ENCODE measurements at places on chromosomes 1 and 21. TPM values are rescaled to one million over a fixed set of nuclear protein-coding genes. Genes with fewer than 3 reads are reported as not detected.

DNA sequence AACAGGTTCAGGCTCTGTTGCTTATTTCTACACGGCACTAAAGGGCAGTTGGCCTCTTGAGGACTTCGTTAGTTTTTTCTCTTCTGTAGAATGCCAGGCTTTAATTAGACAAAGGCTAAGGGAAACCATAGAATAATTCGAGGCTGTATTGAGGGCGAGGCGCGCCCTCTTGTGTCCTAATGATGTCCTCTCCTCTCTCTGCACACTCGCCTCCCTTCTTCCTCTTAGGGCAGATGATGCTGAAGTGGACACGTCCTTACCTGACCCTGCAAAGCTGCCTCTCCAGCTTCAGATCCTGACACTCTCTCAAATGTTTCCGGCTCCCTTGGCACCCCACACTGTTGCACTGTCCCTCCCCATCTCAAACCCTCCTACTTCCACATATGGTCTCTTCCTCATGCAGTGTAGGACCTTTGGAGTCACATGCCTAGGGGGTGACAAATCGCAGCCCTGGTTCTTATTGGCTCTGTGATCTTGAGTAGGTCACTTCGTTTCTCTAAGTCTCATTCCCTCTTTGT, 1.9 kb upstream of the ZSCAN20 start:
- peak; percentile 53 for DNase-seq

DNA sequence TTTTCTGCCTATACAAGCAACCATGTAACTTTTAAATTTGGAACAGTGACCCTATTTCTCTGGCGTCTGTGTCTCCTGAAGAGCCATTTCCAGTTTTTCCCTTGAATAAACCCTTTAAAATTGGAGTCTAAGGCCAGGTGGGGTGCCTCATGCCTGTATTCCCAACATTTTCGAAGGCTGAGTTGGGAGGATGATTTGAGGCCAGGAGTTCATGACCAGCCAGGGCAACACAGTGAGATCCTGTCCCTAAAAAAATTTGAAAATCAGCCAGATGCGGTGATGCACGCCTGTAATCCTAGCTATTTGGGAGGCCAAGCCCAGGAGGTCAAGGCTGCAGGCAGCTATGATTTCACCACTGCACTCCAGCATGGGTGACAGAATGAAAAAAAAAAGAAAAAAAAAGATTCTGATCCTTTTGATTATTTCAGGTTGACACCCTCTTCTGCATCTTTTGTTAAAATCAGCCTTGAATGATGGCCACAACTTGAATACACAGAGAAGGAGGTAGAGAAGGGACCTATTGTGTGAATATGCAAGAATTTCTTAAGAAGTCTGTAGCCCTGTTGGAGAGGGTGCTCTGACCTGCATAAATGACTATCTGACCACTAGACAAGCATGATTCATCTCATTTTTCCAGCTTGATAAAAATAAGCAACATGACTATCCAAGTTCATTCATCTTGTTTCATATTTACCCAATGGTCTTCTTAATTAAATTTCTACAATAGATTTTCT, 40.2 kb upstream of the PARP1 start:
- no peak for DNase-seq

Gene LENEP
- polyA plus RNA-seq, result not detected

DNA sequence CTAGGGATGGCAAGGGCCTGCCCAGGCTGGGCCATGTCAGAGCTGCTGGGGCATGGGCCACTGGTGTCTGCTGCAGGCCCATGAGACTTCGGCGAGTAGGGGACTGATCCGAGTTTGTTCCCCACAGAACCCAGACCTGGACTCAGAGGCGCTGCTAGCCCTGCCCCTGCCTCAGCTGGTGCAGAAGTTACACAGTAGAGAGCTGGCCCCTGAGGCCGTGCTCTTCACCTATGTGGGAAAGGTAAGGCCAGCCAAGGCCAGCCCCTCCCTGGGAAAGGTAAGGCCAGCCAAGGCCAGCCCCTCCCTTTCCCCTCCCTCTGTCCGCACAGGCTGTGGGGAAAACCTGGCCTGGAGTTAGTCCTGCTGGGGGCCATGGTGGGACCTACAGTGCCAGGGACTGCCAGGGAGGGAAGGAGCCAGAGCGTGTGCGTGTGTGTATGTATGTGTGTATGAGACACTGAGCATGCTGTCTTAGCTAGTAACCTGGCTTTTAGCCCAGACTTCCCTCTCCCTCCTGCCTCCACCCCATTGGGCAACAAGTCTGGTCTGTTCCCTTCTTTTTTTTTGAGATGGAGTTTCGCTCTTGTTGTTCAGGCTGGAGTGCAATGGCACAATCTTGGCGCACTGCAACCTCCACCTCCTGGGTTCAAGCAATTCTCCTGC, 8.0 kb downstream of the FAAH start:
- no peak for DNase-seq

Gene KRTAP12-2
- polyA plus RNA-seq, result not detected

Gene PTPRC
- 1,177 TPM for polyA plus RNA-seq

GRCh38 chr1:159436469-159436868, 3.1 kb upstream of the OR10J1 start:
- no peak for DNase-seq

Gene NUDT4B
- polyA plus RNA-seq, result 3.7 TPM

Gene TSPEAR
- not detected for polyA plus RNA-seq

Gene FMOD
- not detected for polyA plus RNA-seq

Gene PTGS2
- polyA plus RNA-seq, result not detected

DNA sequence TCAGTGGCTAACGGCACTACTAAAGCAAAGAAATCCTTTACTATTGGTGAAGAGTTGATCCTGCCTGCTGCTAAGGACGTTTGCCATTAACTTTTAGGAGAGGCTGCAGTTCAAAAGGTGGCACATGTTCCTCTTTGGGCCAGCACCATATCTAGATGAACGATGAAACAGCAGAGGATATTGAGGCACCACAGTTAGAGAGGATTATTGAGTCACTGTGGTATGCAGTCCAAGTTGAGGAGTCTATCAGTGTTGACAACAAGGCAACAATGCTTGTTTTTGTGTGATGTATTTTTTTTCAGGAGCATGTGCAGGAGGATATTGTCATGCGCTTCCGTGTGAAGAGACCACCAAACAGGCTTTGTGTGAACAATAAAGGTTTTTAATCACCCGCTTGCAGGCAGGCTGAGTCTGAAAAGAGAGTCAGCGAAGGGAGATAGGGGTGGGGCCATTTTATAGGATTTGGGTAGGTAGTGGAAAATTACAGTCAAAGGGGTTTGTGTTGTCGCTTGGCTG, 80.9 kb downstream of the UCHL5 start:
- DNase-seq, result no peak

Gene ZNF362
- polyA plus RNA-seq, result 30.0 TPM

DNA sequence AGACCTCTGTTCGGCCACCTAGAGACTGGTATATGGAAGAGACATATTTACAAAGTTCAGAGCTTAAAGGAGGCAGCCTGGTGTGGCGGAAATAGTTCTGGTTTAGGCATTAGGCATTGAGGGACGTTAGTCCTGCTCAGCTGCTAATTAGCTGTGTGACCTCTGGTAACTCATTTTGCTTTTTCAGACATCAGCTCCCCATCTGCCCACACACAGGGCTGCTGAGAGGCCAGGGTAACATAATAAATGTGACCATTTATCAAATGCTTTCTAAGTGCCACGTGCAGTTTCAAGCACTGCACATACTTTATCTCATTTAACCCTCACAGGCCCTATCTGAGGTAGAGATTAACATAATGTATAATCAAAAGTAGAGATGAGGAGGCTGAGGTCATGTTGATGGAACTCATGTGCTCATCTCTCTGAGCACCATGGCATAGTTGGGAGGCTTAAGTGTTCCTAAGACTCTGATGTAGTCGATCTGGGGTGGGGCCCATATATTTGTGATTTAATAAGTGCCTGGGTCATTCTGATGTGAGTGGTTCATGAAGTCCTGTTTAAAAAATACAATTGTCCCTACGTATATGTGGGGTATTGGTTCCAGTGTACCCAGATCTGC, 267.2 kb upstream of the PLXNA2 start:
- DNase-seq, result no peak

Gene SYCP1
- polyA plus RNA-seq, result not detected

Measured in naive thymus-derived CD4-positive, alpha-beta T cell (primary cell).